ENCODE measurements at places on chromosomes 1 and 21.

GRCh38 chr1:94014635-94015488, 105.6 kb upstream of the GCLM start:
- peak; percentile 56 for DNase-seq

- DNase-seq: no peak
These were observed 68.7 kb downstream of the ALG14 start for GRCh38 chr1:95004013-95004412.

GRCh38 chr1:167196166-167196565, 24.5 kb upstream of the POU2F1 start:
- peak; percentile 20 for DNase-seq

- no peak for DNase-seq
These were observed 29.0 kb downstream of the TRIM45 start for GRCh38 chr1:117092594-117092993.

DNA sequence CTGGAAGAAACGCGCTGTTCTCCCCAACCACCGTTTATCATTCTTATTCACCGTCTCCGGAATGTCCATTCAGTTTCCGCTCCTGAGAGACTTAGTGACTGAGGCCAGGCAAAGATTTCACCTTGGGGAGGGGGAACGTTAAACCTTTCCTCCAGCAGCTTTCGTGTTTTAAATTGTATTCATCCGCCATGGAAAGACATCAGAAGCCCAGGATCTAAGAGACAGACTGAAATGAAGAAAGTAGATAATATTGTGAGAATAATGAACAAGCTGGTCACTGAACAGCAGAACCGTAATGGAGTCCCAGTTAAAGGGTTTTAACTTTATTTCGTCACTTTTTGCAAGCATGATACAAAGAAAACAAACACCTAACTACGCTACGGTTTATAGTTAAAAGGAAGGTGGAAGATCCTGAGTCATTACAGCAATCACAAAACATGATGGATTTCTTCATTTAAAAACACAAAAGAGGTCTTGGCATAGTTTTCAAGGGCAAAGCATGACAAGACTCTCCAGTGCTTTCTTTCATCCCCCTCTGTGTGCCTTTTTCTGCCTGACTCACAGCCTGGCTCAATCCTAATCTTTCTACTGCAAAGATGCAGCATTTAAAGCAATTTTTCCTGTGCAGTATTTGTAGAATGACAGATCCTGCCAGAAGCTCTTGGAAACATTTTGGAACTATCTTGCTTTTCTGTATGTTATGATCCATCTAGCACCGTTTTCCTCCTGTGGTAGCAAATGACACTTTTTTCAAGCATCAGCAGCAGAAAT, 722 bp upstream of the SLC19A2 start:
- DNase-seq: peak; percentile 67

DNA sequence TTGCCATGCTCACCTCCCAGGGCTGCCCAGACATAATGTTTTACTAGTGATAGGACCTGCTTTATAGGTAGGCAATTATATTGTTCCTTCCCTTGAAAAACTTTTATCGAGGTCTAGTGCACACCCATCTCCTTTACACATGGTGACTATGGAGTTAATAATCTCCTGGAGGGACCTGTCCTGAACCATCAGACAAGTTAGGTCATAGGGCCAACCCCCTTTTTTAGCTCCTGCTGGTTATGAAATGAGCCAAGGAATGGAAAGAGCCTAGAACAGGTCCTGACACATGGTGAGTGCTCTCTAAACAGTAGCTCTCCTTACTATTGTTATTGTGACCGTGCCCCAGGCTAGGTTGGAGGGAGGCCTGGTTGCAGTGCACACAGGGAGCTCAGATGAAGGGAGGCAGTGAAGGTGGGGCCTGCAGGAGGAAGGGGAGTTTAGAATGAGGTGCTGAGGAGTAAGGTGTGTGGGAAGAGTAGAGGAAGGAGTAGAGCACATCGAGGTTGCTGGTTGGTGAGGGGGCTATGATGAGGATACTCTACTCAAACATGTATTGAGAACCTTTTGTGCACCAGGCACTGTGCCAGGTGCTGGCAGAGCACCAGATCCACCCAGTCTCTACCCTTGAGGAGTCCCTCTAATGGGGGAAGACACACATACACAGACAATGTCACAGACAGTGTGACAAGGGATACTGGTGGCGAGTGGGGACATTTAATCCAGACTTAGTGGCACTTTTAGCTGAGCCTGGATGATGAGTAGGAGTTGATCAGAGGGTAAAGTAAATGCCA, 14.1 kb upstream of the LMNA start:
- no peak for DNase-seq

DNA sequence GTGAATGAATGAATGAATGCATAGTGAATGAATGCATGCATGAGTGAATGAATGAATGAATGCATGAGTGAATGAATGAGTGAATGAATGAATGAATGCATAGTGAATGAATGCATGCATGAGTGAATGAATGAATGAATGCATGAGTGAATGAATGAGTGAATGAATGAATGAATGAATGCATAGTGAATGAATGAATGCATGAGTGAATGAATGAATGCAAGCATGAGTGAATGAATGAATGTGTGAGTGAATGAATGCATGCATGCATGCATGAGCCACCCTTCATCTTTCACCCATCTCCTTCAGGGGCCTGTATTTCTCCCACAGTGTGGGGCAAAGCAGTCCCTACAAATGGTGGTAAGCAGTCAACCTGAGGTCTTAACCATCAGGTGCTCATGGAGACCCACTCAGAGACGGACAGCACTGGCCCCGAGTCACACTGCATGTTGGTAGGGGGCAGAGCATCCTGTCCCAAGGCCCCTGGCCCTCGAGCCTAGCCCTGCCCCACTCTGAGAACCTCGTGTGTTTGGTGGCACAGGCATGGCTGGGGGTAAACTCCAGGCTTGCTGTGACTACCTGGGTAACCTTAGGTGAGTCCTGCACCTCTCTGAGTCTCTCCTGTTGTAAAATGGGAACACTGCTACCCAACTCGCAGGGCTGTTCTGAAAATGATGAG, 28.0 kb upstream of the PAX7 start:
- DNase-seq: no peak

GRCh38 chr1:93532780-93533378, 85.0 kb downstream of the FNBP1L start:
- no peak for DNase-seq

GRCh38 chr1:10432910-10433700, 2.9 kb downstream of the CENPS start:
- DNase-seq: no peak

DNA sequence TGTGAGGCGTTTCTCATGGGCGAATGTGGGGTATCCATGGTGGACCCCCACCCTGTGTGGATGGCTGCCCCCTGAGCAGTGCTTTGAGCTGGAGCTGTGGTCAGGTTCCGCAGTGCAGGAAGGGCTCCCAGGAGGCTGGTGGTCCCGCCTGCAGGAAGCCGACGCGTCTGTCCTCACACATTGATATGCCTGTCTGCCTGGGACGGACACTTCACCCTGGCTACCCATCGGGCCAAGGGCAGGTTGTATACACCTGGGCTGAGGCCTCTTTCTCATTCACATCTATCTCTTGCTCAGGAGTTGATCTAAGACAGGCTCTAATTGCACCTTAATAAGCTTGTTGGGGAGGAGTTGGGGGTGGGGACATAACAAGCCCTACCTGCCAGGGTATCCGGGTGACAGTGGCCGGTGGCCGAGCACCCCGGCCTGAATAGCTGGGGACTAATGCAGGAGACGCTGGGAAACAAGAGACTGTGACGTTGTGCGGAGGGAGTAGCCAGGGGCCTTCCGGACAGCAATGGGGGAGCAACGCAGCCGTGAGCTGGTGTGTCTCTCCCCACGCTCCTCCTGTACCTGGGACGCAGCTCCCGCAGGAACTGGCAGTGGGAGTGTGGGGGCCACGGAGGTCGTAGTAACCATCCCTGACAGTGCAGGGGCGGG, 21.7 kb downstream of the PDXK start:
- DNase-seq: peak; percentile 68

DNA sequence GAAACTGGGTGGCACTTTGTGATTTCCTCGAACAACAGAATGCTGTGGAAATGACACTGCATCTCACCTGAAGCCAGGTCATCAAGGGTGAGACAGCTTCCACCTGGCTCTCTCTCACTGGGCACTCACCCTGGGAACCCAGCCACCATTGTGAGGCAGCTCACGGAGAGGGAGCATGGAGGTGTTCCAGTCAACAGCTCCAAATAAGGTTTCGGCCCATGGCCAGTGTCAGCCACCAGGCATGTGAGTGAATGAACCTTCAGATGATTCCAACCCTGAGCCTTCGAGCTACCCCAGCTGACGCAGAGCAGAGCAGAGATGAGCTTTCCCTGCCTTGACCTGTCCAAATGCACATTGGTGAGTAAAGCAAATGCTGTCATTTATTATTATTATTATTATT, 58.1 kb downstream of the SYDE2 start:
- DNase-seq: no peak

DNA sequence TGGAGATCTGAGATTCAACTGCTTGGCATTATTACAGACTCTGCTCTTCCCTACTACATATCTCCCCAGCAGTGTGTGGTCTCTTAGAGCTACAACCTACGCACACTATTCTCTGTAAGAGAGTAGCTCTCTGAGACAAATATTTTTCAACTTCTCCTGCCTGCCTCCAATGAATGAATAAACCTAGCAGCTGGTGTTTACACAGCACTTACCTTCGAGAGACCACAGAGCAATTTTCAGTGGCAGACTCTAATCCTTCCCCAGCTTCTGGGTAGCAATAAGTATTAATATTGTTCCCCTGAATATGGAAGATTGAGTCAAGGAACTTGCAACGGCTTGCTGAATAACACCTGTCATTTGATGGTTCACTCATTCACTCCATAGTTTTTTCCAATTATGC, 350.9 kb upstream of the SPAG17 start:
- DNase-seq: no peak

DNA sequence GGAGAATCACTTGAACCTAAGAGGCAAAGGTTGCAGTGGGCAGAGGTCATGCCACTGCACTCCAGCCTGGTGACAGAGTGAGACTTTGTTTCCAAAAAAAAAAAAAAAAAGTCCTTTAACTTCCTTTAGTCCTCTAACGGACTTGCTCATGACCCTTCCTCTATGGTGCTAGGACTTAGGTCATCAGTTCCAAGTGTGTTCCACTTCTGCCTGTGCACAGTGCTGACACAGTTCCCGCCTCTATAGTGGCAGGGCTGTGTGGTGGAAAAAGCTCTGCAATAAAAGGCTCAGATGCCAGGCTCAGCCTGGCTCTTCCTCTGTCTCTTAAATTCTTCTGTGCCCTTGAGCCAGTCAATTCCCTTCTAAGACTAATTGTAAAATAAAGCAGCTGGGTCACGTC, 22.0 kb downstream of the CC2D1B start:
- no peak for DNase-seq

- no peak for DNase-seq
These were observed 152.3 kb upstream of the DNAH14 start for GRCh38 chr1:224777180-224777579.

DNA sequence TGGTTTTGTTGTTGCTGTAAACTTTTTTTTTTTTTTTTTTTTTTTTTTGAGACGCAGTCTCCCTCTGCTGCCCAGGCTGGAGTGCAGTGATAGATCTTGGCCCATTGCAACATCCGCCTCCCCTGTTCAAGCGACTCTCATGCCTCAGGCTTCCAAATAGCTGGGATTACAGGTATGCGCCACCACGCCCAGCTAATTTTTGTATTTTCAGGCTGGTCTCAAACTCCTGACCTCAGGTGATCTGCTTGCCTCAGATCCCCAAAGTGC, 78.9 kb upstream of the SLC45A1 start:
- peak; percentile 63 for DNase-seq

DNA sequence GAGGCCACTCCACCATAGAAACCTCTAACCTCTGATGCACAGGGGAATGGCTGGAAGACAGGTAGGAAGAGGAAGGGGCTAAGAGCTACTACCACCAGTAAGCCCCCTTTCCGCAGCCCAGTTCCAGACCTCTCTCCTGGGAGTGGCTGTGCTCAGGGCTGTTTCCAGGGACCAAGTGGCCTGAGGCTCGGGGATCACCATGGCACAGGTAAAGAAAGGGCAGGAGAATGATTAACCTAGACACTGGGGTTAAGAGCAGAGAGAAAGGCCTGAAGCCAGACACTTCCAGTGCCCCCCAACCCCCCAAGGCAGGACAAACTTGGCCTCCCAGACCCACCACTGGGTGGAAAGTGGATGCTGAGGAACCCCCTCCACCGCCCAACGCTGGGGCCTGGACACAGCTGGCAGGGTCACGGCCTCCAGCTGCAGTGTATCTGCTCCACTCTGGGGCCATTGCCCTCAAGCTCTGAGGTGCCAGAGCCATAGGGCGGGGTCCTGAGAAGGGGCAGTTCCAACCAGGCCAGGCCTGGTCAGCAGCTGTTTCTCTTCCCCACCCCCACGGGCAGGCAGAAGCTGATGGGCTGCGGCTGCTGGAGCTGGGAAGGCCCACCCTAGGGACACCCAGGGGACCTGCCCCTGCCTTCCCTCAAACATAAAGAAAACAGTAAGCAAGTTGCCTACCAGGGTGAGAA, 2.6 kb downstream of the TAGLN2 start:
- DNase-seq: peak; percentile 97

DNA sequence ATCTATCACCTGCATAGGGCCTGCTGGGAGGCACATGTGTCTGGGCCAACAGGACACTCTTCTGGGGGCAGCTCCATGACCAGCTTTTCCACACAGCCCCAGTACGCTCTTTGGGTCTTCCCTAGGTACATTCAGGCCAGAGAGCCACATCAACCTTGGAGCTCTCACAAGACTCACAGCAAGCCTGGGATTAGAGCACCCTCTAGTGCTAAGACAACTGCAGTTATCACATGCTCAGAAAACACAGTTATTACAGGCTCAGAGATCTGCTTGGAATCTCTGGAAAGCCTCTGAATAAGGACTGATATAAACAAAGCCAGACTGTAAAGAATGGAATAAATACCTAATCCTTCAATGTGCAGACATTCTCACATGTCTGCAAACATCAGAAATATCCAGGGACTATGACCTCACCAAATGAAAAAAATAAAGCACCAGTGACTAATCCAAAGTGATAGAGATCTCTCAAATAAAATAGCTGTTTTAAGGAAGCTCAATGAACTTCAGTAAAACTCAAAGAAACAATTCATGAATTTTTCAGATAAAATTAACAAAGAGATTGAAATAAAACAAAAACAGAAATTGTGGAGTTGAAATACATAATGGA, 563.9 kb upstream of the NR5A2 start:
- DNase-seq: peak; percentile 74
